ENCODE measurements at places on chromosomes 7 and 10.

DNA sequence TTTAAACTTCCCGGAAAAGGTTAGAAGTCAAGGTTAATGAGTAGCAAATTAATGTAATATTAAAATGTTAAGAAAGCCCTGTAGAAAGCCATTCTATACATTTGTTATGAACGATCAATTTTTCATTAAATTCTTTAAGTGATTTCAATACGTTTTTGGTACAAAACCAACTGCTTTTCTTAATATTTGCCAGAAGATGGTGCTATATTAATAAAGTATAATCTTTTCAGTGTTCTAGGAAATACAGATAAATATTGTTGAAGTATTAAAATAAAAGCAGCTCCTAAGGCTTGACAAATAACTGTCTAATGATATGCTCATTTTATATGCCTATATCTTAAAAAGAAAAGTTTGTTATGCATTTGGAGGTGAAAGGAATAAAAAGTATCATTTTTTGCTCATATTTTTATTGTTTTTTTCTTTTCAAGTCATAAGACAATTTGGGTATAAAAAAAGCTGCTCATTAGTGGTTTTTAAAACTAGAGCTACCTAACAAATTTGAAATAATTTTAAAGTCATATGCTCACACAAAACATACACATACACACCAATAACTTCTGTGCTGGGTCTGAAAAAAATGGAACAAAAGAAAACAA is 130.3 kb upstream of the POT1 start:
- H3K27ac ChIP-seq, result no peak overlapping the region
- H3K36me3 ChIP-seq, result no peaks in the 10 kb centered on the region
- DNase-seq, result no peak

- H3K4me1 ChIP-seq, result no peaks in the 10 kb centered on the region
- H3K27ac ChIP-seq, result peak overlapping the region; percentile 26
- H3K36me3 ChIP-seq, result no peaks in the 10 kb centered on the region
- DNase-seq, result peak; percentile 38
- no peak overlapping the region for H3K4me3 ChIP-seq
These were observed 270.5 kb upstream of the PODXL start for GRCh38 chr7:131826960-131827359.

- H3K27me3 ChIP-seq, result no peaks in the 10 kb centered on the region
- no peaks in the 10 kb centered on the region for H3K4me1 ChIP-seq
- no peak for DNase-seq
- H3K36me3 ChIP-seq, result no peaks in the 10 kb centered on the region
- H3K27ac ChIP-seq, result no peak overlapping the region
These were observed 644.8 kb upstream of the FOXK1 start for GRCh38 chr7:4037308-4037707.

GRCh38 chr7:105723572-105723971 is 142.3 kb upstream of the EFCAB10 start:
- no peak overlapping the region for H3K27ac ChIP-seq
- no peak overlapping the region for H3K4me3 ChIP-seq
- H3K36me3 ChIP-seq, result peaks cover 14% of the 10 kb centered on the region
- DNase-seq, result no peak
- no peaks in the 10 kb centered on the region for H3K27me3 ChIP-seq

GRCh38 chr10:49285232-49285631 is 13.7 kb upstream of the C10orf71 start:
- H3K27me3 ChIP-seq, result peaks cover 9% of the 10 kb centered on the region
- no peak overlapping the region for H3K4me3 ChIP-seq
- no peak for DNase-seq

GRCh38 chr7:19899529-19899928 is 126.1 kb upstream of the TMEM196 start:
- H3K4me3 ChIP-seq, result no peak overlapping the region
- no peaks in the 10 kb centered on the region for H3K36me3 ChIP-seq
- no peaks in the 10 kb centered on the region for H3K27me3 ChIP-seq
- DNase-seq, result no peak

- H3K4me1 ChIP-seq, result no peaks in the 10 kb centered on the region
- DNase-seq, result no peak
- no peak overlapping the region for H3K4me3 ChIP-seq
- no peaks in the 10 kb centered on the region for H3K27me3 ChIP-seq
These were observed 14.1 kb upstream of the TNPO3 start for GRCh38 chr7:129069021-129069420.

Measured in large intestine (tissue), 12 donors.